NCI-H774 (cell line): ENCODE measurements at places on chromosomes 3 and 15.

GRCh38 chr3:72976281-72976741 is 20.3 kb upstream of the PPP4R2 start:
- no peak for DNase-seq

DNA sequence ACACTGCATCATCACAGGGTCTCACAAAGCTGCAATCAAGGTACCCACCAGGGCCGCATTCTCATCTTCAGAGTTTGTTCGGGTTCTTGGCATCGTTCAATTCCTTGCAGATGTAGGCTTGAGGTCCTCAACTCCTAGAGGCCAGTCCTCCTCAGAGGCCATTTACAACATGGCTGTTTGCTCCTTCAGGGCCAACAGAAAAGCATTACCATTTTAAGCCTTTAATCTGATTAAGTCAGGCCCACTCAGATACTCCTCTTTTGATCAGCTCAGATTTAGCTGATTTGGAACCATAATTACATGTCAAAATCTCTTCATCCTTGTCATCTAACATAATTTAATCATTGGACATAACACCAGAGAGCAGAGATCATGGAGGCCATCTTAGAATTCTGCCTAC is 55.4 kb downstream of the BFSP2 start:
- no peak for DNase-seq

GRCh38 chr3:72375237-72376076 is 472.8 kb downstream of the SHQ1 start:
- DNase-seq, result no peak

DNA sequence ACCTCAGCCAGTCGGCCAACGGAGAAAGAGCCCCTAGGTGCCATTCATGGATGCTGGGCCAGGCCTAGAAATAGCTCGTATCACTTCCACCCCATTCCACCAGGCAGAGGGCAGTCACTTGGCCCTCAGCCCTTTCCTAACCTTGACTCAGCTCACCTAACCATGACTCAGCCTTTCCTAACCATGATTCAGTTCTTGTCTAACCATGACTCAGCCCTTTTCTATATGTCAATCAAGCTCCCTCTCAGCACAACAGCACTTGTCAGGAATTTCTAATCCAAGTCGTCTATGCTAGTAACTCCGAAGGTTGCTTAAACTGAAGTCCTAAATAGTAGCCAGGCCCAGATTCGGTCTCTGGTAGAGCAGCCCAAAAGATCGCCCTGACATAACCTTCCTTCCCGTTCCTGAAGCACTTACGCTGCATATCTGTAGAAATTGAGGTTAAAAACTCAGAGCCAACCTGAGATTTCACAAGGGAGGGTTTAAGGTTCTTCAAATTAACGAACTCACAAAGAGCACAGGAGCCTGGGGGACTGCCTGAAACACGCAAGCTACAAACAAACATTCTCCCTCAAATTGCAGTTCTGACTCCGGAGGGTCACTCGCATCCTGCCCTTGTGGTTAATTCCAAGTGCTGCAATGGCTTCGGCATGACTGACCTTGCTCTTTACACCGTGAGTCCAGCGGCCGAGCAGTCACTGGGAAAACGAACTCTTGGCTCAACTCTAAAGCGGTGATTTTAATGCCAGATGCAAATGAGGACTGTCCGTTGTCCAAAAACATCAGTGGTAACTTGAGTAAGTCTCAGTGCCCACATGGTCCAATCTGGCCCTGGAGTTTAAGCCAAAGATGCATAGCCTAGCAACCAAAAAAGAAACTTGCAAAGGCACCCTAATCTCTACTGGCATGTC is 99.9 kb downstream of the ADAMTS17 start:
- peak; percentile 7 for DNase-seq

GRCh38 chr15:51853998-51854397 is 24.5 kb downstream of the TMOD3 start:
- DNase-seq, result no peak

DNA sequence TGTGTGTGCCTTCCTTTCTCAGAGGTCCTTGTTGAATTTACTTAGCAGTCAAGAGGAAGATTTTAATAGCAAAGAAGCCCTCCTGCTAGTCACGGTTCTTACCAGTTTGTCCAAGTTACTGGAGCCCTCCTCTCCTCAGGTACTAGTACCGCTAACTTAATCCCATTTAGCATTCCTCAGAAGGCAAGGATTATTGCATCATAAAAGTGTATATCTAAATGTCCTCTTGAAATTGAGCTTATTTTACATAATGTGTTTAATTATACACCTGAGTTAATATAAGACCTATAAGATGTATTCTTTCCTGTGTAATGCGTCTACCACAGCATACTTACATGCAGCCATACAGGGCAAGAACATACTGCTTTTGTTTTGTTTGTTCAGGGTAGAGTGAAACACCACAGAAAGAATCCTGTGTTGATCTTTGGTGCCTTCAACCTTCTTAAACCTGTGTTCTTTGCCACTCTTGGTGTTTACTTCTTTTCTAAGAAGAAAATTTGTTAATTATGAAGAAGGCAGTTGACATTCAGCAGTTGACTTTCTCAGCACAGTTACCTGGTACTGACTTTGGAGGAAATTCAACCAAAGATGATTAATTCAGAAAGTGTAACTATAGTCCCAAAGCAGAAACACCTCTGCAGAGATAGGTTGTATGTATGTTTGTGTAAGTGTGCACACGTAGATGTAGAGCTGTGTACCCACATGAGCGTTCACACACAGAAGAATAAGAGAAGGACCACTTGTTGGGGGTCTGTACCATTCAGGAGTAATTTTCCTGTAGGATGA is 33.1 kb downstream of the POLG start:
- no peak for DNase-seq

DNA sequence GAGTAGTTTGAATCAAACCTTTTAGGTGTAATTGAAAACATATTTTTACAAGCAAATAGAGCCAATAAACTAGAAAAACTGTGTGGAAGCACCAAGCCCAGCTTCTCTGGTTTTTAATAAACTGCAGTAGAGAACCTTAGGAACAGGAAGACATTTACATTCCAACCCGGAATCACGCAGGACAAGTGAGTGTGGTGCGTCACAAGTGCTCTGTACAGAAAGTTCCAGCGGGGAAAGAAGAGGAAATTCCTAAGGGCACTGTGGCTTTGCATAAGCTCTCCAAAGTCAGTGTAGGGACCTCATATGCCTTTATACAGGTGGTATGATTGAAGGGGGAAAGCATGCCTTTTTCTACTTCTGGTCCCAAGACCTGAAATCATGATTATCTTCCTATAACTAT is 21.6 kb downstream of the COL8A1 start:
- no peak for DNase-seq

DNA sequence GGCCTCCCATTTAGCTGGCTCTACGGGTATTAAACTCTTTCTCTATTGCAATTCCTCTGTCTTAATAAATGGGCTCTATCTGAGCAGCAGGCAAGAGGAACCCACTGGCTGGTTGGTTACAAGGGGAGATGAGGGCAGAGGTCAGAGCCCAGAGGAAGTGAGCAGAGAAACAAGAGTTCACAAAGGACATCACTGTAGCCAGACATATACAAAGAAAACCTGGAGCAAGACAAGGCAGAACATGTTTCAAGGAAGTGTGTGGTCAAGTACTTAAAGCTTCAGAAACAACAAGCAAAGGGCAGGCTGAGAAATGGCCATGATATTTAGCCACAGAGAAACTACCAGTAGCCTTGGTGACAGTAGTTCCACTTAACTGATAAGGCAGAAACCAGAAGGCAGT is 24.3 kb downstream of the SUSD5 start:
- DNase-seq, result no peak

DNA sequence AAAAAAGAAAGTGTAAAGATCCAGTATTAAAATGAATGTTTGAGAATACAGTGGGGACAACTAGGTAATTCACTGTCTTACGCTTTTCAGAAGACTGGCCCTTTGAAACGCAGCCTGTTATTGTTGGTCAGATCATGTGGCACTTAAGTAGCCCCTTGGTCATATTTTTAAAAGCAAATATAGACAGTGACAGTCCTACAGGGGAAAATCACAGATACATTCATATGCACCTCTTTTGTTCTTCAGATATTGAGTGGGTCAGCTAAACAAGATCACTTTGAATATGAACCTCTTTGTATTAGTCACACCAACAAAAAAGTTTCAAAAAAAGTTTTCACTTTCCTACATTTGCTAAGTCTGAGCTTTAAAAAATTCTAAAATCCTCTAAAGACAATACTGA is 36.0 kb downstream of the TIGIT start:
- DNase-seq, result no peak

- DNase-seq, result peak; percentile 6
Measured at GRCh38 chr3:45275006-45275704, 49.1 kb upstream of the TMEM158 start.

- DNase-seq, result no peak
Measured at GRCh38 chr3:195028877-195029606, 241.9 kb downstream of the XXYLT1 start.

- DNase-seq, result peak; percentile 16
Measured at GRCh38 chr3:195005251-195005620, 265.7 kb downstream of the XXYLT1 start.

DNA sequence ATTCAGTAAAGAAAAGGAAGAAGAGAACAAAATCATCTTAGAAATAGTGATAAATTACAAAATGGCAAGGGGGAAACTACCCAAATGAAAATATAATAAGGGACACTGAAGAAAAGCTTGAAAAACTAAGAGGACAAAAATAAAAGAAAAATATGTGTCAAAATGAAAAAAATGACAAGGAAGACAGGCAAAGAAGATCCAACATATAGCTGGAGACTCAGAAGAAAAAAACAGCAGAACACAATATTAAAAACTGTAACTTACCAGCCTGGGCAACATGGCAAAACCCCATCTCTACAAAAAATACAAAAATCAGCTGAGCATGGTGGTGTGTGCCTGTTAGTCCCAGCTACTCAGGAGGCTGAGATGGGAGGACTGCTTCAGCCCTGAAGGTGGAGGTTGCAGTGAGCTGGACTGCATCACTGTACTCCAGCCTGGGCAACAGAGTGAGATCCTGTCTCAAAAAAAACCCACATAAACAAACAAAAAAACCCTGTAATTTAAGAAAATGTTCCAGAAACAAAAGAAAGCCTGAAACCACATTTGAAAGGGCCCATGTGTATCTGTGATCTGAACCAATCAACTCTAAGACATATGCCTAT is 93.2 kb downstream of the ANO10 start:
- DNase-seq, result no peak

DNA sequence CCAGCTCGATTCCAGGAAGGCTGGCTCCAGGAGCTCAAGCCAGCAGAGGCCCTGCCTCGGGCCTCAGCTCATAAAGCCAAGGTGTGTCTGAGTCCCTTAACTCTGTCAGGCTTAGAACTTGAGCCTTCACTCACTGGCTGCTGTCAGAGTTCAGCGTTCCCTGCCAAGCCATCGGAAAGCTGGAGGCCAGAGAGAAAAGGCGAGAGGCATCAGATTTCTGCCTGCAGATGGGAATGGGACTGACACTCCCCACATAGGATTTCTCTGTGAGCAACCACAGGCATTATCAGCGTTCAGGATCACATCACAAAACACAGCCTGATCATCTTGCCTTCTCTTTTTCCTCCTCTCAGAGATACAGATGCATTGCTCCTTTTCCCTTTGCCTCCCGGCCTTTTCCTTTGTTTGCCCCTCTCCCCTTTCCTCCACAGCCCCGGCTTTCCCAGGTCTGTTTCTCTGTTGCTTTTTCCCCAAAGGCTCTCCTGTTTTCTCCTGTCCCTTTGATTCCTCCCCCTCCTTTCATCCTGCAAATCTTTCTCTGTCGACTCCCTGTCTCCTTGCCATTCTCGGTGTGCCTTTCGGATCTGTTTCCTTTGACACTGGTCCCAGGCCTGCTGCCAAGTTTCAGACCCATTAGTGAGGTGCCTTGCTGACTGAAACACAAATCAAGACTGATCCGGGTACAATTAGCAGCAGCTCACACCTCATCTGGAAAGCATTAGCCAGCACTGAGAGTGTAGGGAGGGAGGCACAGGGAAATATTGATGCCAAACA is 44.5 kb upstream of the BOC start:
- DNase-seq, result peak; percentile 2

- DNase-seq, result no peak
Measured at GRCh38 chr3:40877631-40878463, 321.5 kb upstream of the CTNNB1 start.

GRCh38 chr3:31596176-31596575 is 63.5 kb downstream of the STT3B start:
- no peak for DNase-seq

DNA sequence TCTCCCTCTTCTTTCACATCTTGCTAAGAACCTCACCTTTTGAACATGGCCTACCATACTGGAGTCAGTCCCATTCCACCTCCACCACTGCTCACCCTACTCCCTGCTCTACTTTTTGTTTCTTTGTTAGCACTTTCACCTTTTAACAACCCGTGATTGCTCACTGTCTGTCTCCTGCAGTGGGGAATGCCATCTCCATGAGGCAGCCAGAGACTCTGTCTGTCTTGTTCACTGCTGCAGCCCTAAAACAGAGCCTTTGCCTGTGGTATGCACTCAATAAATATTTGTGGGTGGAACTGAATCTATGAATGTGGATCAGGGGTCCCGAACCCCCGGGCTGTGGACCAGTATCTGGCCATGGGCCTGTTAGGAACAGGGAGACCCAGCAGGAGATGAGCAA is 16.5 kb upstream of the TLE3 start:
- no peak for DNase-seq

- DNase-seq, result no peak
Measured at GRCh38 chr3:117603097-117603496, 893.5 kb downstream of the TUSC7 start.

DNA sequence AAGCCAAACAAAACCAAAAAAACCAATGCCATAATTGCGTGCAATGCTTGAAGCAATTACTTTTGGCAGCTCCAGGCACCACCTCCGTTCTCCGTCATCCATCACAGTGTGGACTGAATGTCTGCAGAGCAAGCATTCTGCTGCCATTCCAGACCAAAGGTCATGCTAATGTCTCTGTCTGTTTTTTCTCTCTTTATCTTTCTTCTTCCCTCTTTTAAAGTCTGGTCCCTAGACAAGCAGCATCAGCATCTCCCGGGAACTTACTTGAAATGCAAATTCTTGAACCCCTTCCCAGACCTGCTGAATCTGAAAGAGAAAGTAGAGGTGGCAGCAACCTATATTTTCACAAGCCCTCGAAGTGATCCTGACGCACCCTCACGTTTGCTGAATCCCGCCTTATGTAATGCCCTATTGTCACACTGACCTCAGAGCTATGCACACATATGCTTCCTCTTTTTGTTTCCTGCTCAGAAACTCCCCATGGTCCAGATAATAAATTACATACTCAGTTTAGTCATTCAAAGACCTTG is 297.3 kb upstream of the PROK2 start:
- no peak for DNase-seq

DNA sequence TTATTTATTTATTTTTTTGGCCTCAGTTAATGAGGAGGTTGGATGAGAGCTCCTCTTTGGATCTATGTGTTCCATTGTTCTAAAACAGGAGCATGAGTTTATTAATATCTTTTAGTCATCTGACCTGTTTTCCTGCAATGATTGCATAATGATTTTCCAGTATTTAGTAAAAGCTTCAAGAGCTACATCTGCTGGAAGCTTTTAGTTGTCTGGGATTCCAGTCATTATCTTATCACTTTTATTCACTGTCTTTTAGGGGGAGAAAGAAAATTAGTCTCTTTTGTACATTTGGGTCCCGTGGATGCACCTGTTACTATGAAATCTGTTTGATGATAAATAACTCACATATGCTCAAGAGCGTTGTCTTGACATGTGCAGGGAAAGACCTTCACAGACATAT is 1270.0 kb downstream of the ROBO1 start:
- DNase-seq, result no peak

GRCh38 chr15:67178569-67179210 is 75.8 kb downstream of the AAGAB start:
- no peak for DNase-seq
